T-cell (primary cell): ENCODE measurements at places on chromosomes 7 and 10. TPM values are rescaled to one million over a fixed set of nuclear protein-coding genes. Genes with fewer than 3 reads are reported as not detected.

MCM10 gene
- total RNA-seq = 0.82 TPM

MRLN gene
- total RNA-seq = not detected

KLF14 gene
- not detected for total RNA-seq

HPSE2 gene
- 0.23 TPM for total RNA-seq

HK1 gene
- 83.6 TPM for total RNA-seq

GRCh38 chr7:2971914-2972834, 71.5 kb downstream of the CARD11 start:
- no peak overlapping the region for H3K27ac ChIP-seq
- no peak overlapping the region for H3K4me3 ChIP-seq
- peaks cover 24% of the 10 kb centered on the region for H3K4me1 ChIP-seq

DNA sequence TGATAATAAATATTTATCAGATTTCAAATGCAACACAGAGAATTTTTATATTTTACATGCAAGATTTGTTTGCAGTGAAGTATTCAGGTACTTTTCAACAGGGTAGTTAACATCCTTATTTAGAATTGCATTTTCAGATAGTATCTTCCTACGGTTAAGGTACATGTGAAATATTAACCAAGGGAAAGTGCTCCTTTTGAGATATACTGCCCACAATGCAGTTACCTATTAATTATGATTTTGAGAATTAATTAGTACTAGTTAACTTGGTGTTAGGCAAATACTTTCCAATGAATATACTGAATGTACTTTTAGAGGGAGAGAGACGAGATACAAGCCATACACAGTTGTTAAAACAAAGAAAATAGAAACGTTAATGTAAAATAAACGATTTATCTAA, 206.2 kb upstream of the YAE1 start:
- H3K36me3 ChIP-seq = no peaks in the 10 kb centered on the region
- DNase-seq = no peak
- no peaks in the 10 kb centered on the region for H3K4me1 ChIP-seq
- no peaks in the 10 kb centered on the region for H3K27me3 ChIP-seq

GRCh38 chr7:159027056-159027788, 117.4 kb downstream of the VIPR2 start:
- H3K27me3 ChIP-seq = peaks cover 92% of the 10 kb centered on the region
- no peak for DNase-seq
- no peaks in the 10 kb centered on the region for H3K36me3 ChIP-seq
- H3K4me3 ChIP-seq = no peak overlapping the region

DNA sequence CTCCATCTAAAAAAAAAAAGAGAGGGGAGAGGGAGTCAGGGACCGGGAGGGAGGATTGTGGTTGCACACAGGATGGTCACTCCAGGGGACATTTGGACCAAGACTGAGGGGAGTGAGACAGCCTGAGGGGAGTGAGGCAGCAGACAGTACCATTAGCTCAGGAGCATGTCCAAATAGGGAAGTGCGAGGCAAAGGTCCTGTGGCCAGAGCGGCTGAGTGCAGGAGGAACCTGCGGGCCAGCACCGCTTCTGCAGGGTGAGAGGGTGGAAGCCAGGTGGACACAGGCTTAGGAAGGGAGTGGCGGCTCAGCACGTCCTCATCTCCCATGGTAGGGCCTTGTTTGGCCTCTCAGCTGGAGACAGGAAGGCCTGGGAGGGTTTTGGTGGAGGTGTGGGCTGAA, 48.9 kb upstream of the PFKFB3 start:
- no peak overlapping the region for H3K4me3 ChIP-seq
- H3K4me1 ChIP-seq = peaks cover 21% of the 10 kb centered on the region
- H3K36me3 ChIP-seq = no peaks in the 10 kb centered on the region
- H3K27ac ChIP-seq = no peak overlapping the region
- no peak for DNase-seq
- H3K27me3 ChIP-seq = no peaks in the 10 kb centered on the region

- no peak overlapping the region for H3K4me3 ChIP-seq
- no peak for DNase-seq
- no peak overlapping the region for H3K27ac ChIP-seq
- no peaks in the 10 kb centered on the region for H3K4me1 ChIP-seq
- no peaks in the 10 kb centered on the region for H3K27me3 ChIP-seq
Observed at GRCh38 chr7:134932707-134933370, 53.5 kb upstream of the AGBL3 start.

GRCh38 chr10:77405771-77406241, 231.8 kb downstream of the KCNMA1 start:
- no peak overlapping the region for H3K4me3 ChIP-seq
- peaks cover 6% of the 10 kb centered on the region for H3K27me3 ChIP-seq
- H3K36me3 ChIP-seq = no peaks in the 10 kb centered on the region
- no peak for DNase-seq

- H3K4me3 ChIP-seq = no peak overlapping the region
- no peak for DNase-seq
- no peak overlapping the region for H3K27ac ChIP-seq
- no peaks in the 10 kb centered on the region for H3K27me3 ChIP-seq
- no peaks in the 10 kb centered on the region for H3K4me1 ChIP-seq
Observed at GRCh38 chr7:95141755-95142154, 182.6 kb downstream of the PON1 start.

- H3K36me3 ChIP-seq = peaks cover 4% of the 10 kb centered on the region
- DNase-seq = no peak
- peaks cover 24% of the 10 kb centered on the region for H3K4me1 ChIP-seq
- H3K4me3 ChIP-seq = no peak overlapping the region
Observed at GRCh38 chr7:44881066-44881600, 4.2 kb downstream of the PURB start.

DNA sequence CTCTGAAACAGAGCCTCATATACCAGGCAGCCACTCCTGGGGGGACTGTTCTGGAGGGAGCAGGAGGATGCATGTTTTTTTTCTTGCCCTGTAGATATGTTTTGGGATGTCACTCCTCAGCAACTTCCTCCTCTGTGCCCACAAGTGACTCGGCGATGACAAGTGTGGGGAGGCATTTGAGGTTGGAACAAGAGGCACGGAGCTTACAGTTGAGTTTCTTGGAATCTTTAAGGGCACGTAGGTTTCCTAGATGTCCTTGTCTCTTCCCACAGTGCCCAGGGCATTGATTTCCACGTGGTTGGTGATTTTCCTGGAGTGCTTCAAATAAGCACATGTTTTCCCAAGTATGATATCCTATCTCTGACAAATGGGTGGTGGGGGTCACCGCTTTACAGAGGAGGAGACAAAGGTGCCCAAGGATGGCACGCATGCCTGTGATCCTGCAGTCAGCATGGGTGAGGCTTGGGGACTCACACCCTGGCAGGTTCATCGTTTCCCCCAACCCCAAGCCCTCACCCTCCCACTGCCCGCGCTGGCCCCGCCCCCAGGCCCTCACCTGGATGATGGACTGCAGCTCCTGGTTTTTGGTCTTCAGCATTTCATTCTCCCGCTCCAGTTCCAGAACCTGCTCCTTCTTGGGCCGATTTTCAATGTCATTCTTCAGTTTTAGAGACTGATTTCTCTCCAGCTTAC, 95.2 kb upstream of the GNA12 start:
- H3K36me3 ChIP-seq = peaks cover 19% of the 10 kb centered on the region
- no peaks in the 10 kb centered on the region for H3K4me1 ChIP-seq
- no peak overlapping the region for H3K4me3 ChIP-seq
- no peaks in the 10 kb centered on the region for H3K27me3 ChIP-seq

DNA sequence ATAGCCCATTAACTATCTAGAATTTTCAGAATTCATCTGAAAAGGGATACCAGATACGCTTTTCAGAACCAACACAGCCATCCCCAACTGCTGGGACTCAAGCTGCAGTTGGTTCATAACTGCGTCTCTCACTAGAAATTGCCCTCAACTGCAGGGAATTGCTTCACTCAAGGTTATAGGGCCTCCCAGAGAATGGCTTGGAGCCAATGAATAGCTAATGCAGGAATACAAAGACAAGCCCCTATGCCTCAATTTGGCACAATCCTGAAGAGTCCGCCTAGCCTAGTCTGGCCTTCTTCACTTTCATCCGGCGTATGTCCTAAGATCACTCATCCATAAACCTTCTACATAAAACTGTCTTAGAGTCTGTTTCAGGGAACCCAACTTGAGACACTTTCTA, 164.0 kb downstream of the SKAP2 start:
- no peaks in the 10 kb centered on the region for H3K36me3 ChIP-seq
- no peaks in the 10 kb centered on the region for H3K27me3 ChIP-seq
- H3K4me3 ChIP-seq = no peak overlapping the region

DNA sequence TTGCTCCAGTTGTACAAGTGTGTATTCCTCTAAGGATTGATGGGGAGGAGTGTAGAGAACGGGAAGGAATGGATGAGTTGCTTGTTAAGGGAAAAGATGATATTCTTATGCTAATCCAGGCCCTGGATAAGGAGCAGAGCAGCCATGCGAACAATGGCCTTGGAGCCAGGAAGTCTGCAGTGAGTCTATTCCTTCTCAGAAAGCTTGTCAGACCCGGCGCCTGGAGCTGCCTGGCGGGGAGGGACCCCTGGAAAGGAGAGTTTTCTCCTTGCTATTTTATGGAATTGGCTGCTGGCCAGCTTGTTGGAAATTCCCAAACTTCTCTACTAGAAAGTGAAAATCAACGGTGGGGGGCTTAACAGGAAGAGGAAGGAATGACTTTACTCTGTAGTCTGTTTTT, 89.1 kb downstream of the MMRN2 start:
- no peak for DNase-seq
- no peak overlapping the region for H3K27ac ChIP-seq
- H3K4me3 ChIP-seq = no peak overlapping the region
- H3K4me1 ChIP-seq = no peaks in the 10 kb centered on the region
- peaks cover 2% of the 10 kb centered on the region for H3K27me3 ChIP-seq

- H3K4me3 ChIP-seq = no peak overlapping the region
- DNase-seq = no peak
- H3K4me1 ChIP-seq = no peaks in the 10 kb centered on the region
- H3K27me3 ChIP-seq = no peaks in the 10 kb centered on the region
- H3K36me3 ChIP-seq = no peaks in the 10 kb centered on the region
- H3K27ac ChIP-seq = no peak overlapping the region
Observed at GRCh38 chr10:82213784-82214183, 338.8 kb downstream of the NRG3 start.

- no peak for DNase-seq
- H3K4me3 ChIP-seq = no peak overlapping the region
- H3K27me3 ChIP-seq = no peaks in the 10 kb centered on the region
- no peak overlapping the region for H3K27ac ChIP-seq
- no peaks in the 10 kb centered on the region for H3K4me1 ChIP-seq
Observed at GRCh38 chr7:48868916-48869315, 55.4 kb upstream of the CDC14C start.

DNA sequence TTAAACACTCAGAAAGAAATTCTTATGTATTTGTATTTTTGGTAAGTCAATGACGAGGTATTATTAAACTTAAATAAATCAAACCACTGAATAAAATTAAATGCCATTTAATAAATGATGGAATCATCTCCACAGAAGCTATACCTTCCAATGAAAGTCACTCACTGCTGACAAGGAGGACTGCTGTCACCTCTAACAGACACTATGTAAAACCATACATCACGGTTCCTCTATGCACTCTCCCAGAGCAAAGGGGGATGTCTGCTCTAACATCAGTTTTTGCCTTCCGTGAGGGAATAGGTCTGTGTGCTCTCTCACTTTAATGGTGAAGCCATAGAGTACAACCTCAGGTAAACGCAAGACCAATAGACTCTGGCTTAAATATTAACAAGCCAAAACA, 99.7 kb upstream of the DDC start:
- H3K27ac ChIP-seq = no peak overlapping the region
- no peak for DNase-seq
- H3K4me3 ChIP-seq = no peak overlapping the region

DNA sequence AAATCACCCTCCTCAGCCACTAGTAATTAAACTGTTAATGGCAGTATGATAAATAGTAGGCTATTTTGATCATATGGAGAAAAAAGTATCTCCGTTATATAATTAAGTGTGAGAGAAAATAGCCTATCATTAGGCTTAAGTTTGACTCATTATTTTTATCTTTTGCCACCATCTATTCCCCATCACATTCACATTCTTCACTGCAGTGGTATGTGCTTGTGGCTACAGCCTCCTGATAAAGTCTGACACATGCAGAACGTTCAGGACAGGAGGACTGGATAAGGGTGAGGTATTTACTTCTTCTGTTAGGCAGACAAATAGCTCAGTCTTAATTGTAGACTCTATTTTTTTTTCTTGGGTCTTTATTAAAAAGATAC, 5.8 kb downstream of the NEBL start:
- no peaks in the 10 kb centered on the region for H3K36me3 ChIP-seq
- H3K4me1 ChIP-seq = no peaks in the 10 kb centered on the region
- H3K27me3 ChIP-seq = no peaks in the 10 kb centered on the region
- no peak for DNase-seq
- H3K27ac ChIP-seq = no peak overlapping the region

DNA sequence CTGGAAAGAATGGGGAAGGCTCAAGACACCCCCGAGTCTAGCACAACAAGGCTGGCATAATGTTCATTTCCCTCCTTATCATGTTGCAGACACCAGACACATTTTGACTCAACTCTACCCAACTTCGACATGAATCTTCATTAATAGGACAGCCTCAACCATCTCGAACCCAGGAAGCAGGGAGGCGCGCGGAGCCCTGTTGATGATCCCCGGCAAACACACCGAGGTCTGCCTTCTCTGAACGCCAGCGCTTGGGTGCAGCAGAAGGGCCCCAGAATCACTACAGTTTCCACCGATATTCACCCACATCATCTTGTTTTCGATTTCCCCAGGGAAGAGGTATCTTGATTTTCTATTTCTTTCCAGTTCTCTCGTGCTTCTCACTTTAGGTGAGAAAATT, 563.6 kb downstream of the TCERG1L start:
- peaks cover 15% of the 10 kb centered on the region for H3K27me3 ChIP-seq
- H3K36me3 ChIP-seq = no peaks in the 10 kb centered on the region
- H3K4me1 ChIP-seq = no peaks in the 10 kb centered on the region
- no peak overlapping the region for H3K4me3 ChIP-seq
- DNase-seq = no peak

- H3K36me3 ChIP-seq = peaks cover 3% of the 10 kb centered on the region
- H3K4me3 ChIP-seq = no peak overlapping the region
- no peak overlapping the region for H3K27ac ChIP-seq
- peak; percentile 40 for DNase-seq
- peaks cover 22% of the 10 kb centered on the region for H3K4me1 ChIP-seq
Observed at GRCh38 chr7:130071701-130072622, 1.6 kb downstream of the KLHDC10 start.

DNA sequence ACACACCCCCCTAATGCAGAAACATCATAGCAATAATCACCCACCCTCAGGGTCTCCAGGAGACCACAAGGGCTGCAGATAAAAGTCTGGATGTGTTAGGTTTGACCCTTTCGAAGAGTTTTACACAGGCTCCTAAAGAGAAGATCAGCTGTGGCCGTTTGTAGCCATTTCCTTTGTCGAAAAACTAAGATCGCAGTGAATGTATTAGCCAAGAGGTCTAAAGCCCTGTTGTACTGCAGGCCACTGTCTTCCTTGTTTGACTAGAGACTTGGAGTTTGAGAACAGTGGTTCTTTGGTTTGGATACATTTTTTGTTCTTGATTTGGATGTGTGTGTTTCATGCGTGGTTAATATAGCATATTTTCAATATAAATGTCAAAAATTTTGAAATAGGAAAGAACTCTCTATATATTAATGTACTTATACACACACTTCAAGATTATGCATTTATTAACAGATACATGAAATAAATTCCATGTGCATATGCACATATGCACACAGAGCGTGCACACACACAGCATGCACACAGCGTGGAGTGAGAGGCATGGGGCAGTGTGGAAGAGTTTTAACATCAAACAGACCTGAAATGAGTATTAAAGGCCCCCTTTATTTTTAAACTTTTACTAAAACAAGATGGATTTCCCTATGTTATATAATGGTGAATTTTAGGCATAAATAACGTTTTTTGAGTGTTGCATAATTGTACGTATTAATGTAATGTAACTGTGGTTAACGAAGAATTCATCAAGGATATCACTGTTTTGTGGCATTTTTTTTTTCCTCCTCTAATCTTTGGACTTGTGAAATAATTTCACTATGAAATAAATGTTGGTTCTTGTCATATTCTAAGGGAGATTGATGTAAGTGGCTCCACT, 2.2 kb downstream of the IKZF1 start:
- peak; percentile 28 for DNase-seq
- H3K4me1 ChIP-seq = peaks cover 35% of the 10 kb centered on the region
- no peaks in the 10 kb centered on the region for H3K27me3 ChIP-seq
- H3K4me3 ChIP-seq = peak overlapping the region; percentile 68
